ENCODE measurements at places on chromosomes 7 and 10.

DNA sequence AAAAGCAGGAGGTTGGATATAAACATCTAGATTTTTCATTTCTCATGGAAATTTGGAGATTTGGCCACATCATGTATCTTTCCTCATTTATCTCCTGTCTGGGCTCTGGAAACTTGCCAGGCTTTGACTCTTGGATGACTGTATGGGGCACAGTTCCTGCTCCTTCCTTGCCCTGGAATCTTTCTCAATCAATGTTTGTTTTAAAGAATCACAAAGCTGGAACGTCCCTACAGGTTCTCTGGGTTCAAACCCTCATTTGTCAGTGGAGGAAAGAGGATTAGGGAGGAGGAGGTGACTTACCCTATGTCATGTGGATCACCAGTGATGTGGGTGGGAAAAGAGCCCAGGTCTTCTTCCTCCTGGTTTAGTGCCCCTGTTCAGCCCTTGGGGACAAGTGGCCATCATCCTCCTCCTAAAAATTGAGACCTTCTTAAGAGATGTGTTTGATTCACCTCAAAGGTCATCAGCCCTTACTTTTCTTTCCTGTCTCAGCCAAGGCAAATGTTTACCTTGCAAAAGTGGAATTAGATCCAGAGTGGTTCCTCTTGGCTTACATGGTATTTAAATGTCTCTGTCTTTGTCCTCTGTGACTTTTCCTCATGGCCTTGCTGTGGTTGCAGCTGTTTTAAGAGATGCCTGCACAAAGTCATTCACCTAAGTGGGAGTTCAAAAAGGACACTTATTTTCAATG lies 38.8 kb upstream of the PDZD8 start:
- no peak for DNase-seq

GRCh38 chr10:78450239-78450638 lies 416.6 kb downstream of the RPS24 start:
- DNase-seq: no peak

GRCh38 chr7:69599286-69599954 lies 1.1 kb downstream of the AUTS2 start:
- peak; percentile 29 for DNase-seq

GRCh38 chr7:132557489-132558044 lies 18.7 kb downstream of the PLXNA4 start:
- no peak for DNase-seq

DNA sequence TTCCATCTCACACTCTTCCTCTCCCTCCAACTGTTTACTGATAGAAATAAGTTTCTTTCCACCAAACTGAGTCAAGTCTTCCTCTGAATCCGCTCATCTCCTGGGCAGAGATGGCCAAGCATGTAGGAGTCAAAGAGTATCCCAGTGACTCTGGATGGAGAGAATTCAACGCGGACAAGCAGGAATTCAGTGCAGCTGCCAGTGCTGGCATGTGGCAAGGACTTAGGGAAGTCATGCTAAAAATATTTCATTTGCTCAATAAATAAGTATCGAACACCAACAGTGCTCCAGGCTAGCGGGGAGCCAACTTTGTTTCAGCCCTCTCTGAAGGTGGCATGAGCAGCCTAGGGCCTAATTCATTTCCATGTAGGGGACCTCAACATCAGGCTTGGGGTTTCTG lies 351.6 kb upstream of the ZMIZ1 start:
- DNase-seq: no peak

DNA sequence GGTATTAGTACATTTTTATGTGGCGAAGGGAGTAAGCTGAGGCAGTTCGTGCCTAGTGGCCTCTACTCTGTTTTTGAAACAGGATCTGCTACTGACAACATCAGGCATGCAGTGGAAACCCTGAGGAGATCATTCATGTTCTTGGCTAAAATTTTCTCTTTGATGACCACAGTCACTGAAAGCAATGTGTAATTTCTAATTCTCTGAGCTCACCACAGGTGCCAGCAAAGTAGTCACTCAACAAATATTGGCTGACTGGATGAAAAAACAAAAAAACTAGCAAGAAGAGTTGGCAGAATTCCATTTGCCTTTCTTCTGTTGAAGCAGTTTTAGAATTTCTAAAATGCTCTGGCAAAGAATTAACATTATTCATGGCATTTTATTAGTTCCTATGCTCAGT lies 176.5 kb upstream of the KCTD7 start:
- no peak for DNase-seq

GRCh38 chr10:127344346-127344745 lies 148.0 kb upstream of the INSYN2A start:
- DNase-seq: no peak

DNA sequence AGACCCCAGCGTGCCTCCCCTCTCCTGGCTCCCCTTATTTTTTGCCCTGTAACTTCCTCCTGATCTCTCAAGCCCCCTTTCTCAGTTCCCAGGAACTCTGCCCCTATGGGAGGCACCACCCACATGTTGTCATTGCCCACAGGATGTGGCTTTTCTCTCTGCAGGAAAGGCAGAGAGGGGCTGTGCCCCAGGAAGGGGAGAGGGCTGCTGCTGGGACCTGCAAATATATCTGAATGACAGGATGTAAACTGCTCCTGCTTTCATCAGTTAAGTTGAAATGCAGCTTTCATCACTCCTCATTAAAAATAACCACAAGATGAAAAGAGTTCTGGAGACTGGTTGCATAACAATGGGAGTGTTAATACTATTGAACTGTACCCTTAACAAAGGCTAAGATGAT lies 103.3 kb downstream of the CLEC2L start:
- no peak for DNase-seq

DNA sequence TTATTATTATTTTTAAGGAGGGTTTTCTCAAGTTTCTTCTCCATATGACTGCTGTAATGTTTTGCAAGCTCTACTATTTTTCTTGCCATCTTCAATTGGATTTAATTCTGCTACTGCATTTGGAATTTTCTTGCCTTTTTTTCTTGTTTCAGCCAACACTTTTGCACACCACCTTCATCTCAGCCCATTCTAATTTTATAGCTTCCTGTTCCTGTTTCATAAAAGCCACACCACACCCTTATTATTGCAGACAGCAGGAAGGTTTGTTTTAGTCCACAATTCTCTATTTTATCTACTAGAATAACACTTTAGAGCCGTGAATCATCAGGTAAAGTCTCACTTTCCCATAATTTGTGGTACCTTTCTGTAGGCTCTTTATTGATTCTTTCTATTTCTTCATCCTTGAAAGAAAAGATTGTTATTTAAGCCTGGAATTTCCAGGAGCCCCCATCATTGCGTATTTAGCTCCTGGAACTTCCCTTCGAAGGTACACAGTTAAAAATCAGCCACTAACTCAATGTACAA lies 209.3 kb upstream of the TBX20 start:
- DNase-seq: no peak

- DNase-seq: no peak
Observed at GRCh38 chr10:74307061-74307651, 156.1 kb downstream of the ADK start.

Data from GM10248 (cell line).